Mesendoderm (in vitro differentiated cells): ENCODE measurements at places on chromosomes 5 and 9.

- no peaks in the 10 kb centered on the region for H3K4me1 ChIP-seq
- H3K36me3 ChIP-seq = no peaks in the 10 kb centered on the region
- no peaks in the 10 kb centered on the region for H3K27me3 ChIP-seq
- H3K4me3 ChIP-seq = no peak overlapping the region
Measured at GRCh38 chr5:168353216-168353957, 61.9 kb downstream of the WWC1 start.

DNA sequence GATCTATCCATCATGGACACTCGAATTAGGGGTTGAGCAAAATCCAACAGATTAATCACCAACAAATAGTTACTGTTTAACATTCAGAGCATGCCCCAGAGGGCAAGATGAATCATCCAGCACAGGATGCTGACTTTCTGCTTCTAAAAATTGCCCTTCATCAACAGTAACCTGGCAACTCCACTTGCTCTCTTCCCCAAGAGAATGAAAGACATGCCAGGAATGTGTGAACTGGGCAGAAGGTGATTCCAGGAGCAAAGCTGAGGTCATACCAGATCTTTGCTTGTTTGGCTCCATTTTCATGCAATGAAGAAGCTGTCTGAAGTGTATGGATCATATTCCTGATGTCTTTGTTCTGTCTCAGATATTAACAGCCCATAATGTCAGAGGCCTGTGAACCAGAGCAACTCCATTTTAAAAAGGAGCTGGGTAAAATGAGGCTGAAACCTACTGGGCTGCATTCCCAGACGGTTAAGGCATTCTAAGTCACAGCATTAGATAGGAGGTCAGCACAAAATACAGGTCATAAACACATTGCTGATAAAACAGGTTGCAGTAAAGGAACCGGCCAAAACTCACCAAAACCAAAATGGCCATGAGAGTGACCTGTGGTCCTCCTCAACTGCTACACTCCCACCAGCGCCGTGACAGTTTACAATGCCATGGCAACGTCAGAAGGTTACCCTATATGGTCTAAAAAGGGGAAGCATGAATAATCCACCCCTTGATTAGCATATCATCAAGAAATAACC lies 2.5 kb upstream of the ZNF367 start:
- peak; percentile 99 for DNase-seq
- H3K36me3 ChIP-seq = no peaks in the 10 kb centered on the region
- peaks cover 3% of the 10 kb centered on the region for H3K4me1 ChIP-seq
- H3K27me3 ChIP-seq = no peaks in the 10 kb centered on the region

- no peaks in the 10 kb centered on the region for H3K36me3 ChIP-seq
- H3K27ac ChIP-seq = no peak overlapping the region
- peak; percentile 6 for DNase-seq
Measured at GRCh38 chr9:23322392-23322791, 503.6 kb downstream of the ELAVL2 start.

- no peaks in the 10 kb centered on the region for H3K4me1 ChIP-seq
- no peak overlapping the region for H3K4me3 ChIP-seq
- no peak for DNase-seq
- H3K27me3 ChIP-seq = no peaks in the 10 kb centered on the region
Measured at GRCh38 chr9:136229096-136230065, 16.2 kb downstream of the QSOX2 start.

DNA sequence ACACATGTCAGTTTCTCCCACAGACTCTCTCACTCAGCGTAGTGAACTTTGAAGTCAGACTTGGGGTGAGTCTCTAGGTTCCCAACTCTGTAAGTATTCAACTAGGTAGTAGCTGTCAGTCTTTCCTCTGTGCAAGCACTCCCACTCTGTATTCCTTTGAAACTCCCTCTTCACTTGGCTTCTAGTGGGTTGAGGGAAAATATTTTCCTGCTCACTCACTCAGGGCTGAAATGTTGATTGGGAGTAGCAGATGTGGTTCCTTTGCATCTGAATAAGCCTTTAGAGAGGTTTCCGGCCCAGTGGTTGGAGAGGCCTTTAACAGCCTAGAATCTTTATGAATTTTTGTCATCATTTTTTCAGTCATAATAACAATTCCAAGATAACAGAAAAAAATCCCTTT lies 18.1 kb upstream of the ARRDC3 start:
- no peaks in the 10 kb centered on the region for H3K36me3 ChIP-seq
- no peak overlapping the region for H3K4me3 ChIP-seq
- no peak for DNase-seq
- H3K4me1 ChIP-seq = peaks cover 2% of the 10 kb centered on the region
- H3K27me3 ChIP-seq = no peaks in the 10 kb centered on the region
